Vagina (tissue), 2 donors: ENCODE measurements at places on chromosomes 1 and 21. TPM values are rescaled to one million over a fixed set of nuclear protein-coding genes. Genes with fewer than 3 reads are reported as not detected.

DNA sequence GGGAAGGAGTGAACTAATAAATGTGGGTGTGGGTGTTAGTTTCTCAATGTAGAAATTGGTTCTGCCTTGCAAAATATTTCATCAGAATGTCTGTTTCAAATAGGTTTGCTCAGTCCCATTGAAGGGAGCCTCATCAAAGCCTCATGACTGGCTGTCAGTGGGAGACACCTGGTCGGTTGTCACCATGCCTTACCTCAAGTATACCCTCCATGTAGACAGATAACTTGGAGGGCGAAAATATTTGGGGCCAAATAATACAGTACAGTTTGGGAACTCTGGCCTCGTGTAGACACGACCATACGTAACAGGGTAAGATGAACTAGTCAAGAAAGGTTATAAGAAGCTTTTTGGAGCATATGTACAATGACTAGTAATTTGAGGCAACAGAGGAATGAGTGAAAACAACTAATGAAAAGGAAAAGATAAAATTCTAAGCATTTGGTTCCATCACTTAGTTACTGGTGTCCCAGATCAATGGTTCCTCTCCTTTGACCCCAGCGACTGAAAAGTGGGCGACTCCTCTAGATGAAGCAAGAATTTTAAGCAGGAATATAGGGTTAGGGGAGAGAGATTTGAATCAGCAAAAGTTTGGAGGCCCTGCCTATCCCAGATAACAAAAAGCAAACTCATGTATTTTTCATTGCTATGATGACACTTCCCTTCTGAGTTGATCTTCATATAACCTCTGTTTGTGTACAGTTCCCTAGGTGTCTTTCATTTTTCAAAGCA, 163.9 kb downstream of the LRRC40 start:
- DNase-seq = no peak
- H3K27ac ChIP-seq = no peak overlapping the region
- no peaks in the 10 kb centered on the region for H3K36me3 ChIP-seq
- no peaks in the 10 kb centered on the region for H3K27me3 ChIP-seq
- H3K4me3 ChIP-seq = no peak overlapping the region

DNA sequence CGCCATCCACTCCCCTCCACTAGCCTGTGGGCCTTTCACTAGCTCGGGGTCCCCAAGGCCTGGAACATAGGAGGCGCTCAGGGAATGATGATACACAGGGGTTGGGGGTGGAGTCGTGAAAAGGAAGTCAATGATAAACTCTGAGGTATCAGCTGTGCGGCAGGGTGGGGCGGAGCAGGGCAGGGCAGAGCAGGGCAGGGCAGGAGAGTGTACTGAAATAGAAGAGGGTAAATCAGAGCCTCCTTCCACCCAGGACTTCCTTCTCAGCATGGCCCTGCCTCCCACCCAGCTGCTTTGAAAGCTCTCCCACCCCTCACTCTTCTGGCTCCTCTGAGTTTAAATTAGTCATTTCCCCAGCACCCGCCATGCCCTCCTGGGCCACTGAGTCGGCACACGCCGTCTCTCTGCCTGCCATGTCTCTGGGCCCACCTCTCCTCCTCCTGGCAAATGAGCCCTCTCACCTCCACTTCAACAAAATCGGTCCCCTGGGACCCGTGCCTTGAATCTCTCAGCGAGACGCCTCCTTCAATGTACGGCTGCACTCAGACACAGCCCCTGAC, 16.9 kb downstream of the CAPZB start:
- H3K27me3 ChIP-seq = no peaks in the 10 kb centered on the region
- no peak overlapping the region for H3K4me3 ChIP-seq
- no peaks in the 10 kb centered on the region for H3K36me3 ChIP-seq
- peak overlapping the region; percentile 73 for H3K27ac ChIP-seq
- no peak for DNase-seq
- H3K4me1 ChIP-seq = peaks cover 89% of the 10 kb centered on the region

GRCh38 chr21:24825348-24825747, 781.9 kb downstream of the MRPL39 start:
- no peaks in the 10 kb centered on the region for H3K27me3 ChIP-seq
- no peak overlapping the region for H3K4me3 ChIP-seq
- no peak for DNase-seq
- no peaks in the 10 kb centered on the region for H3K4me1 ChIP-seq
- H3K27ac ChIP-seq = no peak overlapping the region

The NADK gene
- total RNA-seq = 90.1 TPM

GRCh38 chr1:57943365-57943764, 519.5 kb upstream of the DAB1 start:
- no peaks in the 10 kb centered on the region for H3K27me3 ChIP-seq
- H3K27ac ChIP-seq = no peak overlapping the region
- no peak overlapping the region for H3K4me3 ChIP-seq
- H3K36me3 ChIP-seq = no peaks in the 10 kb centered on the region

The LCE2D gene
- total RNA-seq = not detected

GRCh38 chr1:236945002-236945401, 59.2 kb downstream of the MT1HL1 start:
- H3K27me3 ChIP-seq = no peaks in the 10 kb centered on the region
- DNase-seq = no peak
- no peaks in the 10 kb centered on the region for H3K4me1 ChIP-seq
- no peak overlapping the region for H3K4me3 ChIP-seq

DNA sequence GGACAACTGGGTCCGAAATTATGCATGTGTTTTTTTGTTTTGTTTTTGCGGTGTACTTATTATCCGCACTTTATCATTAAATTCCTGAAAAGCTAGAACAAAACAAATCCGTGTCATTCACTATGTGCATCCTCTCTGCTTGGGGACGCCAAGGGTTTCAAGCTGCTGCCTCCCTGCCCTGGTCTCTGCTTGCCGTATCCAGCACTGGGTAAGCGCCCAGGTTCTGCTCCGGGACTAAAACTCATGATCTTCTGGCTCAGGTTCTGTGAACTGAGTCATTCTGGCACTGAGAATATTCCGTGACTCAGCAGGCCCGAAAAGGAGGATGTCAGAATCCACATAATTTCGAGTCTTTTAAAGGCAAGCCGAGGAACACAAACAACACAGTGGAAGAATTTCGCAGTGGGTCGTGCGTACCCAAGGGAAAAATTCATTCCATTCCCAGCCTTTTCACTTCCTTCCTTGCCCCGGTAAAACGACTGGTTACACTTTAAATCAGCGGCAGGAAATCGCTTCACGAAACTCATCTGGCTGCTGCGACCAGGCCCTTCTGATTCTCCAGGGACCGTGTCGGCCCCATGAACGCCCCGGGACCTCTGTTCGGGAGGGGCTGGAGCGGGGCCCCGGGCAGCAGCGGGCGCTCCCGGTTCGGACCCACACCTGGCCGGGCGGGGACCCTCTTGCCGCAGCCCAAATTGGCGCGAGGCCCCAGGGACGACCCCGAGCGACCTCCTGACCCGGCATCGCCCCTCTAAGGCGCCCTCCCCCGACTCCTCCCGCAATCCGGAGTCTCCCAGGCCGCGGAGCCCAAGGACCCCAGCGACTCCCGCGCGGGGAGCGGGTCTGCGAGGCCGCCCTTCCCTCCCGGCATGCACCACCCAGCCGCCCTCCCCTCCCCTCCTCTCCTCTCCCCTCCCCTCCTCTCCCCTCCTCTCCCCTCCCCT, 746 bp upstream of the LAMC1 start:
- peaks cover 20% of the 10 kb centered on the region for H3K4me1 ChIP-seq
- DNase-seq = peak; percentile 98
- peak overlapping the region; percentile 98 for H3K4me3 ChIP-seq
- H3K27me3 ChIP-seq = no peaks in the 10 kb centered on the region
- H3K27ac ChIP-seq = peak overlapping the region; percentile 100

DNA sequence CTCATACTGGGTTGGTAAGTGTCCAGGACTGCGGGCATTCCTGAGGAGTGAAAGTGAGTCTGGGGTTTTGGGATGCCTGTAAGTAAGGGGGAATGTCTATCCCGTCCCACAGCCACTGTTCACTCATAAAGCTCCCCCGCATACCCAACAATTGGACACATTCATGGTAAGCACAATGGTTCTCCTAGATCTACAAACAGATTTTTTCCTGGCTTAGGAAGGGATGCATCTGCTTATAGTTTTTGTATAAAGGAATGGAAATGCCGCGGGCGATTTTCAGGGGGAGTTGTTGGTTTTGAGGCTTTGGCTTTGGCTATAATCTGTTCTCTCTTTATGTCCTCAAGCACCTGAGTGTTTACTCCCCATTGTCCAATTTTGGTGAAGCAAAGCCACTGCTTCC, 7.1 kb downstream of the ERVH48-1 start:
- no peaks in the 10 kb centered on the region for H3K36me3 ChIP-seq
- DNase-seq = no peak
- H3K4me3 ChIP-seq = no peak overlapping the region

GRCh38 chr1:191520345-191520744, 637.9 kb upstream of the RGS18 start:
- no peak for DNase-seq
- H3K4me3 ChIP-seq = no peak overlapping the region
- no peaks in the 10 kb centered on the region for H3K36me3 ChIP-seq
- no peak overlapping the region for H3K27ac ChIP-seq

GRCh38 chr21:31927689-31928353, 55.0 kb downstream of the HUNK start:
- no peak overlapping the region for H3K27ac ChIP-seq
- no peak overlapping the region for H3K4me3 ChIP-seq
- no peaks in the 10 kb centered on the region for H3K27me3 ChIP-seq
- DNase-seq = no peak

- no peak for DNase-seq
- no peak overlapping the region for H3K27ac ChIP-seq
- H3K4me3 ChIP-seq = no peak overlapping the region
- H3K36me3 ChIP-seq = no peaks in the 10 kb centered on the region
- H3K4me1 ChIP-seq = no peaks in the 10 kb centered on the region
- H3K27me3 ChIP-seq = no peaks in the 10 kb centered on the region
These were observed 82.7 kb downstream of the NOS1AP start for GRCh38 chr1:162151900-162152829.

GRCh38 chr1:1958071-1958541, 39.0 kb upstream of the TMEM52 start:
- H3K4me1 ChIP-seq = peaks cover 9% of the 10 kb centered on the region
- H3K4me3 ChIP-seq = no peak overlapping the region
- H3K36me3 ChIP-seq = no peaks in the 10 kb centered on the region
- DNase-seq = no peak

The ZBTB18 gene
- 8.8 TPM for total RNA-seq
